ENCODE measurements at places on chromosomes 13 and 19.
A peak's percentile ranks its signal among the peaks of the same experiment; 100 is the strongest.

GRCh38 chr13:48281556-48281955, 22.0 kb upstream of the RB1 start:
- H3K27ac ChIP-seq = no peak overlapping the region
- H3K4me1 ChIP-seq = peaks cover 7% of the 10 kb centered on the region
- no peak for DNase-seq
- no peaks in the 10 kb centered on the region for H3K27me3 ChIP-seq

GRCh38 chr13:108851660-108852059, 222.2 kb downstream of the MYO16 start:
- H3K4me1 ChIP-seq = no peaks in the 10 kb centered on the region
- peaks cover 4% of the 10 kb centered on the region for H3K27me3 ChIP-seq
- H3K4me3 ChIP-seq = no peak overlapping the region
- DNase-seq = no peak
- no peak overlapping the region for H3K27ac ChIP-seq

DNA sequence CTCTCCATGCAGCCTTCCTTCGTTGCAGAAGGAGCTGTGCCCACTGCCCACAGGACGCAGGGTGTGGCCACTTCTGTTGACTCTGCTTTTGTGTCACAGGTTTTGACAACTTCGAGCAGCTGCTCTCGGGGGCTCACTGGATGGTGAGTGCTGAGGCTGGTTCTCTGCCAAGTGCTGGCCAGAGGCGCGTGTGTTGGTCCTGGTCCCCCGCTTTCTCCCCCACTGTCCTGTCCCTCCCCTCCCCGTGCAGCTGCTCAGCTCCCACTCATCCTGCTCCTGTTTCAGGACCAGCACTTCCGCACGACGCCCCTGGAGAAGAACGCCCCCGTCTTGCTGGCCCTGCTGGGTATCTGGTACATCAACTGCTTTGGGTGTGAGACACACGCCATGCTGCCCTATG, 10.6 kb upstream of the PDCD2L start:
- H3K27me3 ChIP-seq = no peaks in the 10 kb centered on the region
- no peak overlapping the region for H3K4me3 ChIP-seq
- no peak overlapping the region for H3K27ac ChIP-seq
- H3K36me3 ChIP-seq = peaks cover 14% of the 10 kb centered on the region
- no peak for DNase-seq

GRCh38 chr13:43894438-43894837, 14.7 kb downstream of the LACC1 start:
- H3K27ac ChIP-seq = no peak overlapping the region
- no peak overlapping the region for H3K4me3 ChIP-seq
- DNase-seq = no peak

GRCh38 chr13:25468325-25469168, 96.8 kb downstream of the ATP8A2 start:
- peaks cover 4% of the 10 kb centered on the region for H3K4me1 ChIP-seq
- peaks cover 45% of the 10 kb centered on the region for H3K27me3 ChIP-seq
- H3K4me3 ChIP-seq = no peak overlapping the region

- no peak for DNase-seq
- H3K4me1 ChIP-seq = peaks cover 30% of the 10 kb centered on the region
- no peaks in the 10 kb centered on the region for H3K36me3 ChIP-seq
- peak overlapping the region; percentile 84 for H3K4me3 ChIP-seq
- no peaks in the 10 kb centered on the region for H3K27me3 ChIP-seq
Measured at GRCh38 chr19:37907735-37908455, 887 bp downstream of the SIPA1L3 start.

DNA sequence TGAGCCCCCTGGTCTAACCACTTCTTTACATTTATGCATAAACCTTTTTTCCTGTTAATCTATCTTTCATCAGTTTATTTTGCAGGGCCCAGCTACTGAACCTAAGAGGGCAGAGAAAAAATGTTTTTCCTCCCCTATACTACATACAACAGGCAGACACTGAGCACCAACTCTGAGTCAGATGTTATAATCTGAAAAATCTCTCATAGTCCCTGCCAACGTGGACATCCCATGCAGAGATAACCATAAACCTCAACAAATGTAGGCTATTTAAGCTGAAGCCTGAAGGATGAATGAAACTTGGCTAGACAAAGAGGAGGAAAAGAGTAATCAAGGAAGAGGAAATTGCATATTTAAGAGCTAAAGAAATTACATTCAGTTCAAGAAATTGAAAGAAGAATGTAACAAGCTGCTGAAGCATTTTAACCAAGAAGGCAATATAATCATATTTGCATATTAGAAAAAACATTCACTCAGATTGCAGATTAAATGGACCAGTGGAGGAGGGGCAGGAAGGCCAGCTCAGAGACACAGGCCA, 2.6 kb downstream of the NEK3 start:
- H3K36me3 ChIP-seq = no peaks in the 10 kb centered on the region
- H3K4me3 ChIP-seq = no peak overlapping the region
- H3K4me1 ChIP-seq = peaks cover 18% of the 10 kb centered on the region
- peaks cover 5% of the 10 kb centered on the region for H3K27me3 ChIP-seq
